ENCODE measurements at places on chromosomes 11 and 22.

- DNase-seq = no peak
Observed at GRCh38 chr11:114148013-114148382, 88.5 kb downstream of the ZBTB16 start.

- peak; percentile 77 for DNase-seq
Observed at GRCh38 chr11:2325719-2326118, 23.9 kb downstream of the TSPAN32 start.

GRCh38 chr11:35785287-35786167 lies 123.0 kb downstream of the TRIM44 start:
- no peak for DNase-seq

DNA sequence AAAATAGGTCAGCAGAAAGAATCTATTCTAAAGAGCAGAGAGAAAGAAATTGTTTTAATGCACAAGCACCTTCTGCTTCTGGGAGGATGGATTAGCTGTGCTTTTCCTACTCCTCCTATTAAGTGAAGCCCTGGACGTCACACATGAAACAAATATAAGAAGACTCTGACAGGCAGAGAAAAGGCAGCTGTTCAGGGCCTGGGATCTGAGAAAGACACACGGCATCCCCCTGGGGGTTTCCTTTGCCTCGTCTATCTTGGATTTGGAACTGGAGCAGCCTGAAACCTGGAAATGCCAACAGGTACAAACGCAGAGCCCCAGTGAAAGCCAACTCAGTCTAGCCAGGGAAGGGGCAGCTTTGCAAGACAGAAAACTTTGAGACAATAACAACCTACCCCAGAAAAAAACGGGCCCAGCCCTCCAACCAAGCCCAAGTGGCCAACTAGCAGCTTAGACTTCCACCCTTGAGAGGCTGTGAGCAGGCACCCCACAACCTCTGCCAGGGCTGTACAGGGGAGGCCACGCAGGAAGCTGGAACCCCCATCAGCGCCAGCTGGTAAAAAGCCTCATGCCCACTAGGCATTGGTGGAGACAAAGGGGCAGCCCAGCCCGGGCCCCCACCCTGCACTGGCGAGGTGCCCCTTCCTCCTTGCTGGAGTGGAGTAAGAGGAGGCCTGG lies 7.3 kb downstream of the CERK start:
- DNase-seq = no peak

- peak; percentile 57 for DNase-seq
Observed at GRCh38 chr22:44574057-44574639, 76.1 kb upstream of the RTL6 start.

GRCh38 chr22:28978863-28979796 lies 82.5 kb downstream of the C22orf31 start:
- DNase-seq = no peak

DNA sequence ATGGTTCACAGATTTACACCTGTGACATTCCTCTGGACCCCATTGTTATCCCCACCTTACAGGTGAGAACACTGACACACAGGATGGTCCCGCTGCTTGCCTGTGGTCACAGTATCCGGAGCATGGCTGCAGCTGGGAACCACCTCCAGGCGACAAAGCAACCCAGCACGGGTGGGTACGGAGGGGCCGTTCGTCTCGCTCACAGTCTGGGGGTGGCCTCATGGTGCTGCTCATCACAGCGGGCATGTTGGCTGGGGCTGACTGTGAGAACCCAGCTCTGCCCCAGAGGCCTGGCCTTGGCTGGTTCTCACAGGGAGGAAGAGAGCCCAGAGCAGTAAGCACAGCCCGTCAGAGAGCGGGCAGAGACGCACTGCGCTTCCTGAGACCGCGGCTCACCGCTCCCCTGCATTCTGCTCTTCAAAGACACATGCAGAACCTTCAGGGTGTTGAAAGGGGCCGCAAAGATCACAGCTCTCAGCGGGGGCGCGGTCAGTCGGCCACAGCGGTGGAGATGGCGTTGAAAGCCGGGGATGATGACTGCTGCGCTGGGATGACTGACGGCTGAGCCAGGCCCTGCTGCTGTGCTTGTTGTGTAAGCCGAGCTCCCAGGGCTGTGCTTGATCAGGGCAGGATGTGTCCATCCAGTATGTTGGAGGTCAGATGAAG lies 423.0 kb downstream of the BRD1 start:
- DNase-seq = no peak

GRCh38 chr11:81219661-81220060 lies 1514.0 kb downstream of the FAM181B start:
- no peak for DNase-seq

- DNase-seq = peak; percentile 30
Observed at GRCh38 chr11:92225568-92226330, 1.1 kb downstream of the FAT3 start.

DNA sequence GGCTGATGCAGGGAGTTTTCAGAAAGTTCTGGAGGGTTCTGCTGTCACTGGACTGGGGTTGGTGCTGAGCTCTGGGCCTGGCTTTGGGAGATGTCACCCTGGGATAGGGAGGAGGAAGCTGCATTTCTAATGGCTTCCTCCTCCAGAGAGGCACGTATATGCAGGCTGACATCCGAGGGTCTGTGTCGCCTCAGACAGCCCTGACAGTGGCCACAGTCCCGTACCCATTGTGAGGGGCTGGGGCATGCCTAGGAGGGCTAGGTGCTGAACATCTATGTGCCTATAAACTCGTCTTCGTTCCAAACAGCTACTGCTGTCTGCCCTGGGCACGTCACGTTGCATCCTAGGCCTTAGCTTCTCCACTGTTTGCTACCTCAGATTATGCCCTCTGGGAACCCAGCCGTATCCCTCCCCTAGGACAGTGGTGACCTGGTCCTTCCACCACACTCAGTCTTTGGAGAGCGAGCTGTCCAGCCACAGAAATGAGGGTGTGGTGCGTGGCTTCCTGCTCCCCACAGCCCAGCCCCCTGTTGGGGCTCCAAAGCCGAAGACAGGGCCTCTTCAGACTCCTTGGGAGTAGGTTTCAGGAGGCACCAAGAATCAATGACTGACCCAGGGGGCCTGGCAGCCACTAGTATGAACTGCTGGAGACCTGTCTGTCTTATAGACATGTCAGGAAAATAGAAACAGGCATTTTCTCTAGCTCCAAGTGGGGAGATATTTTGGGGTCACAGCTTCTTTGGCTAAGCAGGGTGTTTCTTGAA lies 26.4 kb downstream of the ADAMTS15 start:
- no peak for DNase-seq

- DNase-seq = no peak
Observed at GRCh38 chr22:49550141-49550430, 277.6 kb downstream of the BRD1 start.

GRCh38 chr22:36334081-36334820 lies 53.5 kb downstream of the MYH9 start:
- no peak for DNase-seq

- DNase-seq = no peak
Observed at GRCh38 chr11:110518809-110519514, 89.2 kb downstream of the FDX1 start.
